ENCODE measurements at places on chromosomes 7 and 10.
A peak's percentile ranks its signal among the peaks of the same experiment; 100 is the strongest.

- peak; percentile 30 for DNase-seq
Observed at GRCh38 chr10:35795131-35795824, 153.2 kb upstream of the FZD8 start.

DNA sequence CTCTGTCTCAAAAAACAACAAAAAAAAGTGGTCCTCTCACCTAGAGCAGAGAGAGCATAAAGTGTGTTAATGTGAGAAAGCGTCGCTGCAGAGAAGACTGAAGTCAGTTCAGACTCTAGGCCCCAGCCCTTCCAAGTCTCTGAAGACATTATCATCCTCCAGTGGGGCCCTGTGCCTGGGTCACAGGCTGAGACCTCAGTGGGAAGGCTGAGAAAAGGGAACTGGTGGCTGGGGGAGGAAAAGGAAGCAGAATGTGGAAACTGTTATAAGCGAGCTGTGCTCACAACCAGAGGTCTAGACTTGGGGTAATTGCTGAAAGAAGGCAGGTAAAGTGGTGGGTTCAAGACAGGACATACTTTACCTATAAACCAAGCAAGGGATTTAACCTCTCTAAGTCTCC is 4.9 kb upstream of the RRP12 start:
- no peak for DNase-seq

DNA sequence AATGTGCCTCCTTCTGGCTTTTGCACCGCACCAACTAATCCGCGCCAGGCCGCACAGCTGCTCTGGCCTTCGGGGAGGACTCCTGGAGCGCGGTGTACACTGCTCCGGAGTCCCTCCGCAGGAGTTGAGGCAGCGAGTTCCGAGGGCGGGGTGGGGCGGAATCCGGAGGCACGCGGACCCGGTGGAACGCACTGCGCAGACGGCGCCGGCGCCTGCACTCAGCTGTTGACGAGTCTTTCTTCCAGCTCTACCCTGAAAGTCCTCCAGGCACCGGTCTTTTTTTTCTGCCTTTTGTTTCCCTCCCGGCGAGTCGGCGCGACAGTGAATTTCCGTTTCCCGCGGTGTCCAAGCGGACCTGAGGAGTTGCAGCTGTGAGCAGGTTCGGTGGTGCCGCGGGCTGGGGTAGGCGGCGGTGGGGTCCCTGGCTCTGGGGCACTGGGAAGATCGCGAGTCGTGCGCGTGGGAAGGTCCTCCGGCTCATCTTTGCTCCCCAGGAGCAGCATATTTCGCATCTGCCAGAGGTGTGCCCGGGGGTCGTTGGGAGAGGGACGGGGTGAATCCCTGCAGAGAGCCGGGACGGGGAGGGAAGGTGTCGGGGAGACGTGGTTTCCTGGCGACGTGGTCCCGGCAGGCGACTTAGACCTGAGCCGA is 44.1 kb downstream of the SFTPD start:
- no peak for DNase-seq

DNA sequence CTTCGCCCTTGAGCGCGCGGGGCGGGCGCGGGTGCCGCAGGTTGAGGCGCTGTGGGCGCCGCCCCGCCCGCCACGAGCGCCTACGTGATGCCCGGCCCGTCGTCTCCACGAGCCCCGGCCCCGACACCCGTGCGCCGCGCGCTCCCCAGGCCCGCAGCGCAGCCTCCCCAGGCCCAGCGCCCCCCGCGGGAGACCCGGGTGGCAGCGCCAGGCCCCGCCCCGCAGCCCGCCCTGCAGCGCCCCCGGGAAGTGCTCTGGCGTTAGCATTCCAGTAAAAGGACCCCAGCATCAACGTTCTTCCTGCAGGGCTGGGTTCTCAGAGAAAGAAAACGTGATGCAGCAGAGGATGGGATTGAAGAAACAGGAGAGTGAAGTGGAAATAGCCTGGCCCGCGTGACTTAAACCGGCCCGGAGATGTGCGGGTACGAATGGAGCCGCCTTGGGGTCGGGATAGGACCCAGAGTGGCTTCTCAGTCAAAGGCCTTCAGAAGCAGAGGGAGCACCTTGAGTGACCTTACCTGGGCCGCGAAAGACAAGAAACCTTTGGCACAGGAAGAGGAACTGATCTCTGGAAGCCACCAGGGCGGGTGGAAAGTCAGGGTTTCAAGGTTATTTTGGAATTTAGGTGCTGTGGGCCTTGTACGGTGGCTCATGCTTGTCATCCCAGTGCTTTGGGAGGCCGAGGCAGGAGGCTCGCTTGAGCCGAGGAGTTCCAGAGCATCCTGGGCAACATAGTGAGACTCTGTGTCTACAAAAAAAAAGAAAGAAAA is 1.8 kb downstream of the PFKP start:
- peak; percentile 50 for DNase-seq

- DNase-seq, result no peak
Observed at GRCh38 chr7:77653572-77653971, 42.7 kb upstream of the RSBN1L start.

- no peak for DNase-seq
Observed at GRCh38 chr10:878333-878759, 53.2 kb downstream of the LARP4B start.

DNA sequence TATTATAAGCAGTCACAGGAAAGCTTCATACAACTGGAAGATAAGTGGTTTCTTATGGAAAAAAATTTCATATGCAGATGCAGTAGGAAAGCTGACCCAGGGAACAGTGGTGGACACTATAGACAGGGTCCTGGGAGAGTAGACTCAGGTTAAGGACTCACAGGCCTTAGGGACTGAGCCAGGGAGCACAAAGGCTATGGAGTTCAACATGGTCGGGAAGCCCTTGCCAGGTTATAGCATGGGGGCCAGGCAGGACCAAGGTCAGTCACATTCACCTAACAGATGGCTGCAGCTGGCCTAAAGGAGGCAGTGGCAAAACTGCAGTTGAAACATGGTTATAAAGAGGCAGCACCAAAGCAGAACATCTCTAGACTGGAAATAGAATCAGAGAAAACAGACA is 54.9 kb upstream of the UNC5B start:
- no peak for DNase-seq

GRCh38 chr10:124283215-124283948 is 135.3 kb downstream of the OAT start:
- no peak for DNase-seq

- DNase-seq, result peak; percentile 23
Observed at GRCh38 chr7:94297397-94297838, 97.3 kb upstream of the COL1A2 start.

DNA sequence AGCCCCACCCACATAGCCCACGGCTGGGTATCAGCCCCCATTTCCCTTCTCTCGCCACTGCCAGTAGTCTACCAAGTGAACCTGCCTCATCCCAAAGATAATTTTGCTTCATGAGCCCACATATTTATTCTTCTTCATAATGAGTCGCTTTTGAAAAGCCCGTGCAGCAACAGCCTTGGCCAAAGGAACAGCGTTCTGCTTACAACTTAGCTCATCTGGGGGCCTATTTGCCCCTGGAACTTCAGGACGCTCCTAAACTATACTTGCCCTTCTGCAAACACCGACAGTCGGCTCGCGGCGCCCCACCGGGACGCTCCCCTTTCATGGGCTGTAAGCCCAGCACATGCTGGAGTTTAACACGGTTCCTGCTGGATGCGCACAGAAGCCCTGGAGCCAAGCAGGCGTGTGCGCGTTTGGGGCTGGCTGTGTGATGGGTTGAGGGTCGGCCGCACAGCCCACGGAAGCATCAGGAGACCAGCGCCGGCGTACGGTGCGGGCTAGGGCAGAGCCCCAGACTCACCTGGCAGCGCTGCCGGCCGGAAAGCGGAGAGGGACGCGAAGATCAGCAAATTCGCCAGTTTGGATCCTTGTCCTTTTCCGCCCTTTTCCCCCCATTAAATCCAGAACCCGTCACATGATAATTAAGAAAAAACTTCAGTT is 370 bp downstream of the TMEM60 start:
- DNase-seq, result peak; percentile 47

DNA sequence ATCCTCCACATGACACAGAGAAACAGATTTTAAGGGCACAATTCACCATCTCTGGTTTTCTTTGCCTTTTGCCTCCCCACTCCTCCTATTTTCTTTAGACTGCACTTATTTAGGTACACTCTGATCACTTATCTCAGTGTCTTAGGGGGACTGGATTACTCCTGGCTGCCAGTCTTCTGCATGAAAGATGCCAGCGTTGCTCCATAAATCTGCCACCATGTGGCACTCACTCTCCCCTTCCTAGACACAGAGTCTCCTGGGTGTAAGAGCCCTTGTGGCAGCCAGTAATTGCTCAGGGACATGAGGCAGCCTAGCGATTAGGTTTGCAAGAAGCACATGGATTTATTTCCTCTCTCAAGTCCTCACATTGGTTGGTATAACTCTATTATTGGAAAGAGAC is 34.5 kb upstream of the RBM20 start:
- DNase-seq, result peak; percentile 69

DNA sequence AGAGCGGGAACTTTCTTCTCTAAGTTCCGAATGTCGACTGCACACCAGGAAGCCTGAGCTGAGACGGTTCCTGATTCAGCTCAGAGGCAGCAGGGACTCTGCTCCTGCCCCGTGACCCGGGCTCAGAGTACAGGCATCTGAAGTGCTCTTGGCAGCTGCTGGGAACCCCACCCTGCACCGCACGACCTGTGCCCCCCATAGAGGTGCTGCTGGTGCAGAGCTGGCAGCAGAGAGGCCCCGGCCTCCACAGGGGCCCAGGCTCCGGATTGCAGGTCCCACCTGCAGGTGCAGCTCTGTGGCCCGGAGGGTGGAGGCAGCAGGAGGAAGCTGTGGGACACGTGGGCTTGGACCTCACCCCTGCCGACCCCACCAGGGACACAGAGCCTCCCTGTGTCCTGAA is 39.5 kb upstream of the ADGRA1 start:
- DNase-seq, result no peak

GRCh38 chr7:116554436-116554835 is 29.6 kb downstream of the CAV1 start:
- DNase-seq, result no peak

- DNase-seq, result no peak
Observed at GRCh38 chr10:6423004-6423403, 157.1 kb downstream of the PRKCQ start.

DNA sequence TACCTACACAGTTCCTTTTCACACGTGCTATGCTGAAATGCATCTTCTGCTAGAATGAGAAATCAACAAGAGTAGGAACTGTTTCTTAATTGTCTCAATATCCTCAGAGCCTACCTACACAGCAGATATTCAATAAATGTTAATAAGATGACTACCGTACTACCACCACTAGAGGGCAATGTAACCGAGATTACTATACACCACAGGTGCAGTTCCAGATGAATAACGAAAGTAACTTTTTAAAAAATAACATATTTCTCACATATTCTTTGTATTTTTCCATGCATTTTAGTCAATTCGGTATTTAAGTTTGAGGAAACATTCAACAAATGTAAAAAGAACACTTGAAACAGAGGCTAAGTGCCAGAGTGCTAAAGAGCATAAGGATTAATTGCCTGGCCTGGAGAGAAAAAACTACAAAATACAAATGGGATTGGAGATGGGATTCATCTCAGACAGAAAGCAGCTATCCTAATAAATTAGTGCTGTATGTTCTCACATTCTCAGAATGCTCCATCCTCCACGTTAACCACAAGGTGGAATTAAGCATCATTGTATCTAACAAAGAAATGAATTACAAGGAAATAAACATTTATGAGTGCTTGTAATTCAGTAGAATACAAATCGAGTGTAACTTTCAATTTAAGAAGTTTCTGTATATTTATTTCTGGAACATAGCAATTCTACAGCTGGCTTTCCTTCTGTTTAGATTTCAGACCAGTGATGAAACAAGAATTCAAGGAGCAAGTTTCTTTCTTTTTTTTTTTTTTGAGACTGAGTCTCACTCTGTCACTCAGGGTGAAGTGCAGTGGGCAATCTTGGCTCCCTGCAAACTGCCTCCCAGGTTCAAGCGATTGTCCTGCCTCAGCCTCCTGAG is 20.3 kb upstream of the HECTD2 start:
- DNase-seq, result peak; percentile 74

GRCh38 chr10:28946479-28946878 is 269.2 kb downstream of the BAMBI start:
- peak; percentile 15 for DNase-seq

DNA sequence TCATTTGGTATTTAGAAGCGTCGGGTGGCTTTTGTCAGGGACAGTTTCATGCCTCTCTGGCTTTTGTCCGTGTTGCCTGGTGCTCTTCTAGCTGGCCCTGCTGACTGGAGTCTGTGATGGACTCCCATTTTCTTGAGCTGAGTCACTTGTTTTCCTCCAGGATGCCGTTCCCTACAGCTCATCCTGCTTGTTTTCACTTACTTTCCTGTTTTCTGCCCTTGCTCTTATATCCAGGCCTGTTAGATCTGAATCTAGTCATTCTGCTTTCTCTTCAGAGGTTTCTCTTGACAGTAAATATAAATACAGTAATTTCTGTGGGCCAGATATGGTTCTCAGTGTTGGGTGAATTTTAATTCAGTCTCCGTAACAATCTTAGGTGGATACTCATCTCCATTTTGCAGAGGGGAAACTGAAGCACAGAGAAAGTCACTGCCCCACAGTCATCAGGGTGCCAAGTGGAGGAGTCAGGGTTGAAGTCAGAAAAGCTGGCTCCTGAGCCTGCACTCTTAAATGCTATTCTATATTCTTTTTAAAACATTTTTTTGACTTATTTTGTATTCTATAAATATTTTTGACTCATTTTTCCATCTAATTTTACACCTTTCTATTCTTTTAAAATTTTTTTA is 85.4 kb downstream of the CCNY start:
- DNase-seq, result peak; percentile 93

GRCh38 chr7:18684916-18685315 is 189.4 kb downstream of the HDAC9 start:
- DNase-seq, result no peak

DNA sequence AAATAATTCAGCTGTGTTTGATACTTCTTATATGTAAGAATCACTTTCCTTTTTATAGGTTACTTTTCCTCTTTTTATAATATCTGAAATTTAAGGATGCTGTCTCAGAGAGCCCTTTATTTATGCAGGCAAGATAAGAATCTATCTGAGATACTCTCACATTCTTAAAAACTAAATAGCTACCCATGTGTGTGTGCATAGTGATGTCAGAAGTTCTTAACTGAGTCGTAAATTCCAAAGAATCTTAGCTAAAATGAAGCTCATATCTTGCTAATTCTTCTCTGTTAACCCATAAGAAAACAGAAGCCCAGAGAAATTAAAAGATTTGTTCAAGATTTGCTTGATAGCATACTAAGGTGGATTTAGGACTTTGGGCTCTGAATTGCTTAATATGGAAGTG is 118.5 kb downstream of the PCDH15 start:
- no peak for DNase-seq

GRCh38 chr10:79153745-79154144 is 85.0 kb downstream of the ZMIZ1 start:
- DNase-seq, result no peak

DNA sequence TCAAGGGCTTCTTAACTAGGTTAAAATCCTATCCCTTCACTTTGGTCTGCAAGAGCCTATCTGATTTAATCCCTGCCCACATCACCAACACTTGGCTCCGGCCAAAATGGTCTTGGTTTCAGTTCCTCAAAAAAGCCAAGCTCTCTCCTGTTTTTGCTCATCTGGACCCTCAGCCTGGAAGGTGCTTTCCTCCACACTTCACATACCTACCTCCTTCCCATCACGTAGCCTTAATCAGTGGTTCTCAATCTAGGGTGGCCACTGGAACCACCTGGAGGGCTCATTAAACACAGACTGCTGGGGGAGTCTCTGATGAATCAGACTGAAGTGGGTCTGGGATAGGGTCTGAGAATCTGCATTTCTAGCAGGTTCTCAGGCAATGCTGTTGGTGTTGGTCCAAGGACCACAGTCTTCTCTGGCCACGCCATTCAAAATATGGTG is 227.0 kb upstream of the AOAH start:
- DNase-seq, result no peak

GRCh38 chr7:124996778-124997177 is 67.2 kb upstream of the POT1 start:
- DNase-seq, result peak; percentile 41
